Retinal pigment epithelial cell (primary cell): ENCODE measurements at places on chromosomes 2 and 18.
A peak's percentile ranks its signal among the peaks of the same experiment; 100 is the strongest.

- DNase-seq, result no peak
Measured at GRCh38 chr2:31108561-31109286, 29.5 kb downstream of the GALNT14 start.

DNA sequence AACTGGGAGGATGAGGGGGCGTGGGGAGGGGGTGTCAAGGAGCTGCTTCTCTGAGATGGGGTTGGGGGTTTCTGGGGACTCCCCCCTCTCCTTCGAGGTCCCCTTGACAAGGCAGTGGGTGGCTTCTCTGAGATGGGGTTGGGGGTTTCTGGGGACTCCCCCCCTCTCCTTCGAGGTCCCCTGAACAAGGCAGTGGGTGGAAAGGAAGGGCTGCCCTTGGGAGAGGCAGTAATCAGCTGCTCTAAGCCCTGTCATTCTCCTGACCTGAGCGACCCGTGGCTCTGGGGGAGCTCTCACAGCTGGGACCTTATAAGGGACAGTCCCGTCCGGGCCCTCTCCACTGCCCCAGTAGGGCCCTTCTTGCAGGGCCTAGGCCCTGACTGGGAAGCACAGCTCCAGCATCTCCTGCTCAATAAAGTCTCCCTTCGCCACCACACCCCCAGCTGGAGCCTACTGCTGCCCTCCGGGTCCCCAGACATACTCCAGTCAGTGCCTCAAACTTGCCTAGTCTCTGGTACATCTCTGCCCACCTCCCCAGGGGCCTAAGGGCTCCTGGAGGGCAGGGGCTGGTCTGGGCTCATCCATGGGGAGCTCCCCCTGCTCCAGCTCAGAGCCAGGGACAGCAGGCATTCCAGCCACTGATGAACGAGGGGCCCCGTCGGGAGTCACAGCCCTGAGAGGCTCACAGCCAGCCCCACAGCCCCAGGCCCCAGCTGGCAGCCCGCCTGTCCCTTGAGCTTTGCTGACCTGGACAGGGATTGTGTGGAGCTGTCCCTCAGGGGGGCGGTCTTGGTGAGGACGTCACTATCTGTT is 2.8 kb downstream of the GAREM2 start:
- DNase-seq, result no peak

GRCh38 chr2:54676656-54677055 is 46.8 kb upstream of the EML6 start:
- DNase-seq, result no peak

DNA sequence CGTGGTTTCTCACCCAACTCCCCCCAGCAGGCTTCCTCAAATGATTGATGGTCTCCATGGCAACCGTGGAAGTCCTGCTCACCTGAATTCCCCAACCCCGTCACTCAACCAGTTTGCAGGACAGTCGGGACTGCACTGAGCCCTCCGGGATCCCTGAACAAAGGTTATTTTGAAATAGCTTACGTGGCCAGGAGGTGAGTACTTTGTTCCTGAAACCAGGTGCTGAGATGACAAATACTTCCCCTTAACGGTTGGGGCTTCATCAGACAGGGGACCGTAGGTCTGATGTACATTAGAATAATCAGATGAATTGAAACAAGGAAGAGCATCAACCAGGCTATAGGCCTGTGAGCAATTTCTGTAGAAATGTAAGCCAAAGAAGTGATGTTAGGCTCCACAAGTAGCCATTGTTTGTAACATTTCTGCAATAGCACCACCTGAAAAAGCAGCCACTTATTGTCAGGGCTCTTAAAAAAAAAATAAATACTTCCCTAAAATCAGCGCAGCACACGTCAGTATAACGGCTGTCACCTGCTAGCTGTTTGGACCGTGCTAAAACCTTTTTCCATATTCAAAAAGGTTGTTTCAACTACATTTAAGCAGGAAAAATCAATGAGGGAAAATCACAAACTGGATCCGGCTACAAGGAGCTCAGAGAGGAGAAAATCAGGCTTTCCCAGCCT is 206.4 kb upstream of the ID2 start:
- no peak for DNase-seq

- no peak for DNase-seq
Measured at GRCh38 chr2:11515490-11515981, 18.3 kb upstream of the GREB1 start.

- no peak for DNase-seq
Measured at GRCh38 chr2:42029171-42029570, 18.6 kb upstream of the PKDCC start.

GRCh38 chr18:25594351-25594750 is 242.4 kb upstream of the ZNF521 start:
- peak; percentile 3 for DNase-seq

DNA sequence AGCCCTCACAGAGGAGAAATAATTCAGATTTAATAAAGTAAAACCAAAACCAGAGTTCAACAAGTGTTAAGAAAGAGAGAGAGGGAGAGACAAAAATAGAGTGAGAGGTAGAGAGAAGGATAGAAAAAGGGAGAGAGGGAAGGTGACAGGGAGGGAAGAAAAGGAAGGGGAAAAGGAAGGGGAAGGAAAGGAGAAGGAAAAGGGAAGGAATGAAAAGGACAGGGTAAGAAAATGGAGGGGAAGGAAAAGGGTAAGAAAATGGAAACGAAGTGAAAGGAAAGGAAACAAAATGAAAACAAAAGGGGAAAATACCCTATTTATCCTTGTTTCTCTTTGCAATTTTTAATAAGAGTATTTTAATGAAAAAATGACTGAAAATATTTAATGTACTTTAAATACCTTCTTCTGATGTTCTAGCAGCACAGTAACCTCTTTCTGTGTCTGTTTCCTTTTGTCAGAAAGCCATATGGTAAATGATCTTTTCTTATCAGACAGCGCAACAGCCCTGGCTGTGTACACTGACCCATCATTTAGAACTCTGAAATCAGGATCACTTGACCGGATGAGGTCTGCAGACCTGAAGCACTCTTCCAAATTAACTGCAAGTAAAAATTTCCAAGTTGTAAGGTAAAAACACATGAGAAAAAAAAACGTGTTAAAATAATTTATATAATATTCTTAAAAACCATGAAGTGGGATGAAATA is 11.8 kb downstream of the DSC3 start:
- DNase-seq, result no peak

- DNase-seq, result peak; percentile 33
Measured at GRCh38 chr2:61620244-61621159, 82.3 kb upstream of the XPO1 start.

GRCh38 chr2:3604991-3605961 is 10.4 kb downstream of the COLEC11 start:
- DNase-seq, result no peak

DNA sequence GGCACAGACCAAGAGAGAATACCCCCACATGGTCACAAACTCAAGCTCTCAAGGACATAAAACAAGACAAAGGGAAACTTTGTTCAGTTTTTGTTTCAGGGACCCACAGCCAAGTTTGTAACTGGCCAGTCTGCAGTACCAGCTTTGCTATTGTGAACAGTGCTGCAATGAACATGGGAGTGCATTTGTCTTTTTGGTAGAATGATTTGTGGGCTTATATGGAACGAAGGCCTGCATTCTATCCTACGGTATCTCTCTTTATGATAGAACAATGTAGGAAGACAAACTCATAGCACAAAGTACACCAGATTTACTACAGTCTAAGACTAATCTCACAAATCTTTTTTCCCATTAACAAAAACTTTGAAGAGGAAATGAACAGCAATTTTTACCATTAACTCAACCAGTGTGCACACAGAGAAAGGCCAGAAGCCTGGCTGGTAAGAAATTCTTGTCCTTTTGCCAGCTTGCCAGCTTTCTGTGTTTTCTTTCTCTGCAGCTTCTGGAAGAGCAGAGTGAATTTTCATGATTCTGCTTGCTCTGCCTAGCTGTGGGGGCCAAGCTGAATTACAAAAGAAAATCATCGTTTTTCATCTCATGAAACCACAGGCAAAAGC is 37.1 kb upstream of the FEZ2 start:
- DNase-seq, result no peak

- DNase-seq, result no peak
Measured at GRCh38 chr2:36449213-36449612, 93.6 kb downstream of the CRIM1 start.

DNA sequence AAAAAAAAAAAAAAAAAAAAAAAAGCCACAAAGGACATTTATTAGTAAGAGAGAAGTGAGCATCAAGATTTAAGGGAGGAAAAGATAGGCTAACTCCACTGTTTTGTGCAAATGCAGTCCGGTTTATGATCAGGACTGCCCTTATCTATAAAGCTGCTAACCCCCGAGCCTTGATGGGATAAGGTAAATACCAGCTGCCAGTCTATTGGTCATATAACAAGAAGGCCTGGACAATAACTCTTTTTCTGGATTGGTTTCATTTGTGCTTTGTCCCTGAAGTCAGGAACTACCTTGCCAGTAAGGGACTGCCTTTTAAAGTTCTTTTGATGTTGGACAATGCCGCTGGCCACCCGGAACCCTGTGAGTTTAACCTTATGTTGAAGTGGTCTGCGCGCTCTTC is 15.4 kb downstream of the PTPN4 start:
- DNase-seq, result no peak

- DNase-seq, result no peak
Measured at GRCh38 chr2:156663757-156664409, 227.7 kb downstream of the GPD2 start.

DNA sequence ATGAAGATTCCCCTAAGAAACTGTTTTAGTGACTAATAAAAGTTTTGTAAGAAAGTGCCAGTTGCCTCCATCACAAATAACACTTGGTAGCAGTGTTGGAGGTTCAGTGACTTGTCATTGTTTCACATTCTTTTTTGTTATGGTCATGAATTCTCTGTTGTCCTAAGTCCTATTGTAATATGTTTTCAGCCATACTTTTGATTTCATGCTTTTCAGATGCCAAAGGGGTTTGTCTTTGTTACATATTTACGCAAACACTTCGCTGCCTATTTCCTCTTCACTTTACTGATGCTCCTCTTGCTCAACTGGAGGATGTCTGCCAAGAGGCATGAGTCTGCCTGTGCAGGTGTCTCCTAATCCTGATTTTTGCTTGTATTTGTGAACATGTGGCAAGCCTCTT is 66.6 kb downstream of the PHLPP1 start:
- no peak for DNase-seq

DNA sequence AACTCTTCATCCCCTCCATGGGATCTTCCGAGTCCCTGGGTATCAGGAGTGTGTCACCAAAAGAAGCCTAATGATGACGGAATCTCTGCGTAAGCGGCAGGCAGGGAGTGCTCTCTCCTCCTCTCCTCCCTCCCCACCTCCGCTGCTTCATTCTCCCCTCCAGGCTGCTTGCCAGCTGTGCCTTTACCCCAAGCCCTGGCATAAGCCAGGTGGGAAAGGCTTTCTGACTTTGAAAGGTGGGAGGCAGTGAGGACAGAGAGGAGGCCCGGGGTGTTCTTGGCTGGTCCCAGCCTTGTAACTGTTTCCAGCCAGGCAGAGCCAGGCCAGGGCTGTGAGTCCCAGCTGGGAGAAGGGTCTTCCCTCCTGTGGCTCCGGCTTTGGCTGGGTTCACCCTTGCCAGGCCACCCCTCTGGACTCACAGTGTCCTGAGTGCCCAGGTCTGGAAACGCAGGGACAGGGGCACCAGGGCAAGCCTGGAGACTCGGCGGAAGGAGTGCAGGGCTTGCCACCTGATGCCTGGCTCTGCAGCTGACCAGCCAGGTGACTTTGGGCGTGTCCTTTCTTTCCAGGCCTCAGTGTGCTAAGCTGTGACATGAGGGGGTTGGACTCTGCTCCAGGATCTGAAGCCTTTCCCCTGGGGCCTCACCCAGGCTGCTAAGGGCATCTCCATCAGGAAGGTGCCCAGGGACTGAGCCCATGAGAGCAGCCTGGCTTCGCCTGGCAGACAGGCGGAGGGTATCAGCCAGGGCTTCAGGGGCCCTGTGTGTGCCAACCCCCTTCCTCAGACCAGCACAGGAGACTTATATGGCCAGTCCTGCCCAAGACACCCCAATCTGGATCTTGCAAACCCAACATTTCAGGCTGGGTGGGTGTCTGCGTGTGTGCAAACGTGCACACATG is 32.7 kb upstream of the HPCAL1 start:
- no peak for DNase-seq

GRCh38 chr2:55163941-55164390 is 68.1 kb downstream of the CLHC1 start:
- no peak for DNase-seq

DNA sequence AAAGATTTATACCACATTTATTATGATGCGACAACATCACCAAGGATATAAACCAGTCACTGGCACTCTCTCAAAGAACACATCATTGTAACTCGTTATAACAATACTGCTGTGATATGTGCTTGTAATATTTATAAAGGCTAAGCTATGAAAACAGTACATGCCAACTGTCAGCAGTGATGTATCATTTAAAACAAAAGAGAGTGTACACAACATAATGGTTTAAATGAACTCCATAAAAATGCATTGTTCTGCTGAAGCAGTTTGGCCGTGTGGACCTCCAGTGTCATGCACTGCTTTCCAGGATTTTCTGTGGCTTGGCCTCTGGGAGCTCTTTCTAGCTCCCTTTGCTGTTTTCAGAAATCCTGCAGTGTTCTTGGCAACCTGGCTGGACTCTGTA is 215.6 kb downstream of the MTX2 start:
- no peak for DNase-seq

GRCh38 chr18:70243131-70243929 is 37.8 kb upstream of the RTTN start:
- no peak for DNase-seq

GRCh38 chr2:39530411-39530866 is 93.4 kb upstream of the MAP4K3 start:
- no peak for DNase-seq

- DNase-seq, result no peak
Measured at GRCh38 chr2:3624059-3624794, 29.3 kb downstream of the COLEC11 start.

DNA sequence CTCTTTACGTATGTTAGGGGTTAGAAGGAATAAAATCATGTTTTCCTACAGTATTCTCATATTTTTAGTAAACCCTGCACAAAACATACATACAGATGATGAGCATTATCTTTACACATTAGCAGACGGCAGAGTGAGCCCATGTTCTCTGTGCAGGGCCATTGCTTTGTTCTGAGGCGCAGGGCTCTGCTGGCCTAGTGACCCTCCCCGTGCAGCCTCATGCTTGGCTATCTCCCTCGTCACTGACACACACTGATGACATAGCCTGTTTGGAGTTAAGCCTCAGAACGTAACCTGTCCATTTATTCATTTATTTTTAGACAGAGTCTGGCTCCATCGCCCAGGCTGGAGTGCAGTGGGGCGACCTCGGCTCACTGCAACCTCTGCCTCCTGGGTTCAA is 115.9 kb upstream of the FOSL2 start:
- no peak for DNase-seq

DNA sequence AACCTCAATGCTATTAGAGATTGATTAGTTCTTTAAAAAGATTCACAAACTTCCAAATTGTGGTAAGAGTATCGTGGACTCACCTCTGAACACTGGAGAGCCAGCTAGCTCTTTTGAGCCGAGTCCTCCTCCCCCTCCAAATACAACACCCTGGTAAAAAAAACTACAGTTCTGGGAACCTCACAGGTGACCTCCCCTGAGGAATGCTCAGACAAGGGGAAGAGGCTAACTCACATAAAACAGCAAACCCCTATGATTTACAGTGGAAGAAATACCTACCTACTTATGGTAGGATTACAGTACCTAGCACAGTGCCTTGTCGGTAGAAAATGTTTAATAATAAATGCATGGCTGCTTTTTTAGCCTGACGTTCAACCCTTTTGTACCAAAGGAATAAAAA is 8.4 kb downstream of the ZNF24 start:
- DNase-seq, result no peak

GRCh38 chr18:25225151-25225550 is 126.8 kb downstream of the ZNF521 start:
- no peak for DNase-seq

GRCh38 chr18:28149810-28150420 is 27.0 kb downstream of the CDH2 start:
- DNase-seq, result no peak

- DNase-seq, result no peak
Measured at GRCh38 chr2:108365656-108366055, 12.1 kb upstream of the SULT1C4 start.
